ENCODE measurements at places on chromosomes 1 and 21. TPM values are rescaled to one million over a fixed set of nuclear protein-coding genes. Genes with fewer than 3 reads are reported as not detected.

Gene RNF19B
- 54.3 TPM for total RNA-seq

Gene CFHR2
- not detected for total RNA-seq

Gene EXTL1
- total RNA-seq: 0.41 TPM

Gene AHCTF1
- total RNA-seq: 28.7 TPM

Gene GNB1
- 166 TPM for total RNA-seq

Gene VCAM1
- 8.4 TPM for total RNA-seq

Gene OR2L8
- not detected for total RNA-seq

DNA sequence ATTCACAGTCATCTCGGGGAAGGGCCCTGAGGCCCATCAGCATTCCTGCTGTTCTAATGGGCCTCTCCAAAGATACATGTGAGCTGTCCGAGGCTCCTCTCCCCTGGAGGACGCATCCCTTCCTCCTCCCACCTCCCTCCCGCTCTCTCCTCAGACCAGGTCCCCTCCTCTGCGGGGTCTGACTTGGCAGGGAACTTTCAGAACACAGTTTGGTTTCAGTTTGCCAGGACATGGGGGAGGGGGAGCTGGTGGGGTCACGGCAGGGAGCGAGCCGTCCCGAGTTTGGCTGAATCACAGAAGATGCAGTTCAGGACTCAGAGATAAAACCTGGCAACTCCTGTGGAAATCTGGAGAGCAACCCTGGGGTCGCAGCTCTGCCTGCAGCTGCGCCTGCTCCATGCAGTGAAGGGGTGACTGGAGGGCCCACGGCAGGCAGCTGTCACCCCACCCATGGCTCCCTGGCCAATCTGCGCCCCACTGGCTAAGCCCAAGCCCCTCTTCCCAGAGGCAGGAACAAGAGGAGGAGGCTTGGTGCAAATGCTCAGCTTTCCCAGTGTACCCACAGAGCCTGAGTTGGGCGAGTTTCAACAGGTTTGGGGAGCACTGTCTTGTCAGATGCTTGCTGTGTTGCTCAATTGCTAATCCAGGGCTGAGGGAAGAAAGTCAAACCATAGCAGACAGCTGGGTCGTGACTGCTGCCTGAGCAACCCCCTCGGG, 5.7 kb downstream of the WNT4 start:
- no peak overlapping the region for H3K4me3 ChIP-seq
- DNase-seq: no peak
- peaks cover 3% of the 10 kb centered on the region for H3K4me1 ChIP-seq
- no peaks in the 10 kb centered on the region for H3K36me3 ChIP-seq
- peaks cover 29% of the 10 kb centered on the region for H3K27me3 ChIP-seq
- no peak overlapping the region for H3K27ac ChIP-seq

GRCh38 chr1:119330466-119331189, 38.0 kb upstream of the HAO2 start:
- no peaks in the 10 kb centered on the region for H3K36me3 ChIP-seq
- H3K4me1 ChIP-seq: no peaks in the 10 kb centered on the region
- no peak for DNase-seq
- H3K4me3 ChIP-seq: no peak overlapping the region
- no peaks in the 10 kb centered on the region for H3K27me3 ChIP-seq

GRCh38 chr1:2314803-2315673, 76.3 kb downstream of the MORN1 start:
- peak; percentile 58 for DNase-seq
- H3K4me1 ChIP-seq: peaks cover 32% of the 10 kb centered on the region
- no peaks in the 10 kb centered on the region for H3K36me3 ChIP-seq
- H3K27me3 ChIP-seq: peaks cover 9% of the 10 kb centered on the region
- peak overlapping the region; percentile 61 for H3K4me3 ChIP-seq

DNA sequence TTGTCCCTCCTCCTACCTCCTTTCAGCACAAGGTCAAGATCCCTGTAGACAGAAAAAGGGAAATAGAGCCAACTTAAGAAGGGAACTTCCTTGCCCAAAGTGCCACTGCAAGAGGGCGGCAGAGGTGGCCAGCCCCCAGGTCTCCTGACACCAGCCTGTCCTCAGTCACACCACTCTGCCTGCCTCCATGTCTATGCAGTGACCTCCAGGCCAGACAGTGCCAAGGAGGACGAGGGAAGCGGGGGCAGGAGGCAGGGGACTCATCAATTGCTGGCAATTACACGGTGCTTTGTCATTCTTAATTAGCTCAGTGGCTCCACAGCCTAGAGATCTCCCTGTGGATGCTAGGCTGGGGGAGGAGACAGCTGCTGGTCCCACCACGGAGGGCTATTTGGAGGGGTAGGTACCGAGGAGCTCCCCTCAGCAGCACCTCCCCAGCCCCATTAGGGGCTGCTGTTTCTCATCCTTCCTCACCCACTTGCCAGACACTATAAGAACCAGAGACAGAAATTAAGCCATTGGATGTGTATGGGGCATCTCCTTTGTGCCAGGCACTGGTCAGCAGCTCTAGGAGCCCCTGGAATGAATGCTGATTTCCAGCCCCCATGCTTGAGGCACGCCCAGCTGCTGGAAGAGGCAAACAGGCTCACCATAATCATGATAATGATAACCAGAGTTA, 6.1 kb upstream of the LDLRAP1 start:
- H3K36me3 ChIP-seq: no peaks in the 10 kb centered on the region
- no peaks in the 10 kb centered on the region for H3K27me3 ChIP-seq
- H3K27ac ChIP-seq: no peak overlapping the region
- H3K4me3 ChIP-seq: no peak overlapping the region
- no peaks in the 10 kb centered on the region for H3K4me1 ChIP-seq

DNA sequence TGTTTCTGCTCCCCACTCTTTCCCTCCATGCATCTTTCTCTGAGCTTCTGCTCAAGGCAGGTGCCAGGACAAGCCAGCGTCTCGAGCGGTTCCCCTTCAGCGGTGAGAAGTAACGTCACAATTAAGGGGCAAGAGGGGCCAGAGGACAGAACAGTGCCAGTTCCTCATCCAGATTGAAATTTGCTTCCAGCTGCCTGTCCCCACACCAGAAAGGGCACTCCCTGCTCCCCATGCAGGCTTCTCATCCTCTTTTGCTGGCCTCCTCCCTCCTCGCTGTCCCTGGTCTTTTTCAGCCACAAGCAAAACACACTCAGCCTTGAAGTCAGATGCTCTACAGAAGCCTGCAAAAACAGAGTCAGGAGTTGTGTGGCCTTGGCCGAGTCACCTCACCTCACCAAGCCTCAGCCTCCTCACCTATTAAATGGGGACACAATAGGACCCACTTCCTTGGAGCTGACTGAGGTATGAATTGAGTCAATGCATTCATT, 35.0 kb upstream of the ECE1 start:
- peak overlapping the region; percentile 73 for H3K27ac ChIP-seq
- peaks cover 83% of the 10 kb centered on the region for H3K4me1 ChIP-seq
- no peaks in the 10 kb centered on the region for H3K27me3 ChIP-seq
- no peak for DNase-seq
- no peak overlapping the region for H3K4me3 ChIP-seq

- H3K36me3 ChIP-seq: no peaks in the 10 kb centered on the region
- H3K4me1 ChIP-seq: peaks cover 24% of the 10 kb centered on the region
- peaks cover 93% of the 10 kb centered on the region for H3K27me3 ChIP-seq
- H3K27ac ChIP-seq: no peak overlapping the region
- peak; percentile 36 for DNase-seq
- no peak overlapping the region for H3K4me3 ChIP-seq
These were observed 8.2 kb downstream of the HAPLN2 start for GRCh38 chr1:156627313-156627880.

GRCh38 chr1:214584805-214585766, 17.9 kb upstream of the CENPF start:
- H3K27ac ChIP-seq: no peak overlapping the region
- DNase-seq: no peak
- no peaks in the 10 kb centered on the region for H3K27me3 ChIP-seq
- no peak overlapping the region for H3K4me3 ChIP-seq

GRCh38 chr1:207054491-207054890, 1.4 kb downstream of the PFKFB2 start:
- DNase-seq: no peak
- H3K27me3 ChIP-seq: no peaks in the 10 kb centered on the region
- peaks cover 6% of the 10 kb centered on the region for H3K36me3 ChIP-seq
- peak overlapping the region; percentile 96 for H3K27ac ChIP-seq
- no peak overlapping the region for H3K4me3 ChIP-seq
- peaks cover 5% of the 10 kb centered on the region for H3K4me1 ChIP-seq

GRCh38 chr1:182159443-182159842, 97.9 kb upstream of the ZNF648 start:
- no peaks in the 10 kb centered on the region for H3K4me1 ChIP-seq
- no peaks in the 10 kb centered on the region for H3K27me3 ChIP-seq
- DNase-seq: no peak
- H3K27ac ChIP-seq: no peak overlapping the region
- no peak overlapping the region for H3K4me3 ChIP-seq
- no peaks in the 10 kb centered on the region for H3K36me3 ChIP-seq

- no peaks in the 10 kb centered on the region for H3K4me1 ChIP-seq
- H3K27me3 ChIP-seq: no peaks in the 10 kb centered on the region
- no peak overlapping the region for H3K27ac ChIP-seq
- no peak overlapping the region for H3K4me3 ChIP-seq
- no peak for DNase-seq
These were observed 73.2 kb upstream of the GADD45A start for GRCh38 chr1:67611846-67612245.

Data from transverse colon (tissue), 4 donors.